ENCODE measurements at places on chromosomes 16 and 17. TPM values are rescaled to one million over a fixed set of nuclear protein-coding genes. Genes with fewer than 3 reads are reported as not detected.

Gene PLEKHH3
- not detected for polyA plus RNA-seq

Gene GPATCH8
- polyA plus RNA-seq, result 61.4 TPM

Gene EPOP
- polyA plus RNA-seq, result not detected

Gene SALL1
- not detected for polyA plus RNA-seq

Gene CTF1
- polyA plus RNA-seq, result 0.14 TPM

Gene SCO1
- polyA plus RNA-seq, result 15.9 TPM

Gene LRRC37B
- 8.2 TPM for polyA plus RNA-seq

Measured in naive thymus-derived CD8-positive, alpha-beta T cell (primary cell).